ENCODE measurements at places on chromosomes 1 and 21.

DNA sequence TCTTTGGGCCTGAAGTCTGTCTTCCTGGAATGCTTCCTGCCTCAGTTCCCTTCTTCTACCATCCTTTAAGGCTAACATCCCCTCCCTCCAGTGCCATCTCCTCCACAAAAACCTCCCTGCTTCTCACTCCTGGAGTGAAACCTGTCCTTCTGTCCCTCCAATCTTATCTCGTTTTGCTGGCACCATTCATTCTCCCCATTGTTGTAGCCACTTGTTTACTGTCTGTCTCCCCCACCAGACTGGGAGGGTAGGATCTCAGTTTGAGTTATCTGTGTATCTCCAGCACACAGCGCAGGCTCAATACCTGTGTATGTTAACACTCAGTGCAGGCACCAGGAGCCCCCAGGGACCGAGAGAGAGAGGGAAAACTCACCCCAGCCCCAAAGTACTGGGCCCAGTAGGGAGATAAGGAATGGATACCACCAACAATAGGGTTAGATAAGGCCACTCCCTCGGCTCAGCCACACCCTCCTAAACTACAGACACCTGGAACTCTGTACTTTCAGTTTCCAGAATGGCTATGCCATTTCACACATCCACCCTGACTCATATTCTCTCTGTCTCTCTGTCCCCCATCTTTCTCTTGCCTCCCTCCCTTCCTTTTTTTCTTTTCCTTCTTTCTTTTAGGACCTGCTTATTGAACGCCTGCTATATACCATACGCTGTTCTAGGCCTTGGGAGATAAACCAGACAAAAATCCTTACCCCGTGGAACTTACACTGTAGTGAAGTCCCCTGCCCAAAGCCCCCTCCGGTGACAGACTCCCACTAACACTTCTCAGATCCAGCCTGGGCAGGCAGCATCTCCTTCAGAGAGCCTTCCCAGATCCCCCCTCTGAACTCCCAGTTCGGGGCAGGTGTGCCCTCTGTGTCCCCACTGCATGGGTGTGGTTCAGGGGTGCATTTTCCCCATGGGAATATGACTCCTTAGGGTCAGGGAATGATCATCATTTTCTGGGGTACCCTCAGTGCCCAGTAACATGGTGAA, 3.3 kb upstream of the SSBP3 start:
- DNase-seq, result no peak

DNA sequence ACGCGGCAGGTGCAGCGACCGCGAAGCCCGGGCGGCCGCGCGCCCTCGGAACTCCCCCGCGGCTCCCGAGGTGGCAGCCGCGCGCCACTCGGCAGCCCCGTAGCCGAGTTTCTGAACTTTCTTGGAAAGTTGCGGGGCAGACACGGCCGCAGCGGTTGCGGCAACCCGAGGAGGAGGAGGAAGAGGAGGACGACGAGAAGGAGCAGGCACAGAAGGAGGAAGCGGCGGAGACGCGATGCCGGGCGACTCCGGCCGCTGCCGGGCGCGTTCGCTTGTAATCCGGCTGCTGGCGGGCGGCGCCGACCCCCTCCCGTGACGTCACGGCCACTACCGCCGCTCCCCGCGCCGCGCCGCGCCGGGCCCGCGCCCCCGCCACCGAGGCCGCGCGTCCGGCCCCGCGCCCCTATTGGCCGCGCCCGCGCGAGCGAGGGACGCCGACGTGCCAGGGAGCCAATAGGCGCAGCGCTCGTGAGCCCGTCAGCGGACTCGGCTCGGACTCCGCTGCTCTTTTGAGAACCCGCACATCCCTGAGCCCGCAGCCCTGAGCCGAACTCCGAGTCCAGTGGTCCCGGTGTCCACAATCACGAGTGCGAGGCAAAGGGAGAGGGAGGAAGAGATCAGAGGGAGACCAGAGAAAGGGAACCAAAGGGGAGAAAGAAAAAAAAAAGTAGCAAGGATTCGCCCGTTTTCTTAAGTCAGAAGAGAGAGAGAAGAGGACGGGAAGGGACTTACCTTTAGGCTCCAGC, 736 bp upstream of the BARHL2 start:
- no peak for DNase-seq

DNA sequence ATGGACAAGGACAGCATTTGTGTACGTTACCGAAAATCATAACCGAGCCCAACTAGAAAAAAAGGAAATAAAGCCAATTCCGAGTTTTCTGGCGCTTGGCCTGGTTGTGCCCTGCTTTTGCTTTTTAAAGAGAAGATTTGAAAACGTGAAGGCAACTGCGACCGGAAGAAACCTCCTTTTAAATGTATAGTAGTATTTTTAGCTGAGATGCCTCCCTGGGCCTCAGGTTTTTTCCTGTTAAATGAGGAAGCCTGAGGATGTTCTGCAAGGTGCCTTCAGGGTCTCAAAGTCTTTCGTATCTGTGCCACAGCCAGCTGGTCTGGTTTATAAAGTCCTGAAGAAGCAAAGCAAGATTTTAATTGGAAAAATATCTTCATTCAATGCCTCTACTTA, 371 bp upstream of the ODF2L start:
- no peak for DNase-seq

GRCh38 chr1:87167848-87168525, 160.7 kb upstream of the LMO4 start:
- no peak for DNase-seq

- DNase-seq, result no peak
Measured at GRCh38 chr1:164671323-164671965, 112.5 kb downstream of the PBX1 start.

Data from GM04504 (cell line).